Neural crest cell (in vitro differentiated cells): ENCODE measurements at places on chromosomes 11 and 22. TPM values are rescaled to one million over a fixed set of nuclear protein-coding genes. Genes with fewer than 3 reads are reported as not detected.

Gene HTR3A
- total RNA-seq, result 3.8 and 4.6 TPM in 2 replicates

Gene RASL10A
- 0.27 and 0.63 TPM in 2 replicates for total RNA-seq

Gene OR8G5
- not detected in 2 replicates for total RNA-seq

GRCh38 chr22:43917521-43917920 lies 6.1 kb upstream of the PNPLA3 start:
- DNase-seq, result no peak

DNA sequence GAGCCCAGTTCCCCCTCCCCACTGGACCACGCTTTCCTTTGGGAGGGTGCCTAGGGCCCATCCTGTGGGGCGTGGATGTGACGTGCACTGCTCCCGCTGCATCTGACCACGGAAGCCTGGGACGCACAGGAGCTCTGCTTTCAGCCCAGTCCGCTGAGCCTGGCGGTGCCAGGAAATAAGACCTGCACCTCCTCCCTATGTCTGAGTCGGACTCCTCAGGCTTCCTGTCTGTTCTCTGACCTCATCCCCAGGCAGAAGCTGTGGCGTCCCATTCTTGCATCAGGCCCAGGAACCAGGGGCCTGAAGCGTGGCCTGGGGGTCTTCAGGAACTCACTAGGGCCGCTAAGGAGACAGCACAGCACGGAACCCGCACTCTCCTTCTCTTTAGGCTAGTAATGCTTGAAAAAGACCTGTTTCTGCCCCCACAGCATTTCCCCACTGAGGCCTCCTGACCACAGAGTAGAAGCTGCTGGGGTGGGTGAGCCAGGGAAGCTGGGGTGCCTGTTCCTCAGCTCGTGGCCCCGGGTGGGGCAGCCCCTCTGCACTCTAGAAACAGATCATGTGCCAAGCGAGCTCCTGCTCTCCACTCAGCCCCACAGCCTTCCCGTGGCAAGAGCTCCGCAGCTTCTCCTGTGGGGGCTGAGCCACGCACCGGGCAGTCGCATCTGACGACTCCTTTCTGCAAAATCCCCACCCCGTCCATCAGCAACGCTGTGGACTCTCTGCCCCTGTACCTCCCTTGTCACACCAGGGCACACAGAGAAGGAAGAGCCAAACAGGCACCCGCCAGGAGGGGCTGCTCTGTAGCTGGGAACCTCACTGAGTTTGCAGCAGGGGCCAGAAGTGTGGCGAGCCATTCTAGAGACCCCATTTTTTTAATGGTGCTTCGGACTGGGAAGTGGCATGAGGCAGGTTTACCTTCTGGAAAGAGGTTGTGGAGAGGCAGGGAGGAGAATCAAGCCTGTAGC lies 22.6 kb downstream of the MOV10L1 start:
- no peak for DNase-seq

DNA sequence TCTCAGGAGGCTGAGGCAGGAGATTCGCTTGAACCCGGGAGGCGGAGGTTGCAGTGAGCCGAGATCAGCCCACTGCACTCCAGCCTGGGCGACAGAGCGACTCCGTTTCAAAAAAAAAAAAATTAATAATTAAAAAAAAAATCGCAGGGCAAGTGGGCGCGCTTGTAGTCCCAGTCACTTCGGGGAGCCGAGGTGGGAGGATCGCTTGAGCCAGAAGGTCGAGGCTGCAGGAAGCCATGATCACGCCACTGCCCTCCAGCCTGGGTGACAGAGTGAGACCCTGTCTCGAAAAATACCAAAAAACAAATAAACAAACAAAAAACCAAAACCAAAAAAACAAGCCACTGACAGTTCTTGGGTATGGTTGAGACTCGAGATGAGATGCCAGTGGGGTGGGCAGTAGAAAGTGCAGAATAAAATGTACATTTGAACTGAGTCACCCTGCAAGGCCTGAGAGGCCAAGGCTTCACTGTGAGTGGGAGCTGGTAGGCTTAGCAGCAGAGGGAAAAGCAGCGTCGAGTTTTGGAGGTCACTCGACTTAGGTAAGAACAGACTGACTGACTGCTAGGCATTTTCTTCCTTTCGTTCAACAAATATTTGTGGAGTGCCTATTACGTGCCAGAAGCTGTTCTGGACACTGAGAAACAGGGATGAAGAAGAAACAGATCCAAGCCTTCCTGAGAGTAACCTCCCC lies 635 bp upstream of the LDHA start:
- DNase-seq, result no peak

GRCh38 chr11:119637481-119637880 lies 91.5 kb downstream of the NECTIN1 start:
- no peak for DNase-seq

DNA sequence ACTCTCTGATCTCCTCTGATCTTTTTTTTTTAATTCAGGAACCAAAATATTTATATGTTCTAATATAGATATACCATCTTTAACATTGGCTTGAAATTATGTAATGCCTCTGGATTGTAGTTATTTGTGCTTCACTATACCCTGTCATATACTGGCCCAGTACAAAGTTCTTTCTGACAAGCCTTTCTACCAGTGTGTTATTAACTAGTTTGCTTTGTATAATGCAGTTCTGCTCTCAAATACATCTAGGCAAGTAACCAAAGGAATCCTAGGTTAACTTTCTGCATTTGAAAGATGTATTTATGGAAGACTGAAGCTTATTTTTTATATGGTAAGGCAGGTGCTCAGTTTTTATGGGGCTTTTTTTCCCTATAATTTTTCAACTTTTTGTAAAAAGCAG lies 36.1 kb downstream of the ARHGEF12 start:
- no peak for DNase-seq

- DNase-seq, result peak; percentile 96
Measured at GRCh38 chr11:74592441-74593362, at the start of gene POLD3. Gene POLD3, plus strand, starts transcription at chr11:74592582. Its CDS starts 77 bp downstream, at chr11:74592659.

GRCh38 chr11:68734111-68734510 lies 17.2 kb downstream of the TESMIN start:
- no peak for DNase-seq
